ENCODE measurements at places on chromosomes 1 and 21.

- H3K27me3 ChIP-seq = peaks cover 15% of the 10 kb centered on the region
- H3K4me3 ChIP-seq = no peak overlapping the region
- H3K4me1 ChIP-seq = no peaks in the 10 kb centered on the region
- DNase-seq = no peak
Observed at GRCh38 chr1:38670544-38671122, 188.9 kb downstream of the RRAGC start.

GRCh38 chr1:29713857-29714256 lies 477.5 kb downstream of the PTPRU start:
- H3K36me3 ChIP-seq = peaks cover 6% of the 10 kb centered on the region
- no peak overlapping the region for H3K27ac ChIP-seq
- H3K27me3 ChIP-seq = peaks cover 1% of the 10 kb centered on the region
- no peak overlapping the region for H3K4me3 ChIP-seq

- H3K27me3 ChIP-seq = no peaks in the 10 kb centered on the region
- peaks cover 12% of the 10 kb centered on the region for H3K36me3 ChIP-seq
- DNase-seq = no peak
- no peak overlapping the region for H3K4me3 ChIP-seq
- H3K4me1 ChIP-seq = peaks cover 7% of the 10 kb centered on the region
Observed at GRCh38 chr1:247299723-247300381, 31.8 kb downstream of the ZNF496 start.

DNA sequence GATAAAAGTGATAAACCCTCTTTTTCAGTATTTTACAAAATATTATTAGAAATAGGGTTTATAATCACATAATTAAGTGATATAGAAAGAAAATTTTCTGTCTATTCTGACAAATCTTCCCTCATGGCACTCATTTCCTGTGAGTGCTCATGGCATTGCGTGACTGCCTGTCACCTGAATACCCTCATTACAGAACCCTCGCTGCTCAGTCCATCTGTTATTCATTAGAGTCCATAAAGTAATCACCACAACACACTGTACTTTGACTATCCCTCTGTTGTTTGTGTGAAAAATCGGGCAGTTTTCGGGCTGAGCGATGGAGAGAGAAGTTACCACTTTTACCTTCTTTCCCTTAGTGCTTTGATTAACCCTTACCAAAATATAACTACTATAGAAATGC lies 100.4 kb upstream of the BRINP3 start:
- H3K4me3 ChIP-seq = no peak overlapping the region
- no peaks in the 10 kb centered on the region for H3K36me3 ChIP-seq
- no peaks in the 10 kb centered on the region for H3K27me3 ChIP-seq
- no peak overlapping the region for H3K27ac ChIP-seq
